Activated CD4-positive, CD25-positive, alpha-beta regulatory T cell treated with anti-CD3 and anti-CD28 coated beads, Interleukin-2, amount 50 U/mL, for 24 hours (primary cell): ENCODE measurements at places on chromosomes 7 and 10.

DNA sequence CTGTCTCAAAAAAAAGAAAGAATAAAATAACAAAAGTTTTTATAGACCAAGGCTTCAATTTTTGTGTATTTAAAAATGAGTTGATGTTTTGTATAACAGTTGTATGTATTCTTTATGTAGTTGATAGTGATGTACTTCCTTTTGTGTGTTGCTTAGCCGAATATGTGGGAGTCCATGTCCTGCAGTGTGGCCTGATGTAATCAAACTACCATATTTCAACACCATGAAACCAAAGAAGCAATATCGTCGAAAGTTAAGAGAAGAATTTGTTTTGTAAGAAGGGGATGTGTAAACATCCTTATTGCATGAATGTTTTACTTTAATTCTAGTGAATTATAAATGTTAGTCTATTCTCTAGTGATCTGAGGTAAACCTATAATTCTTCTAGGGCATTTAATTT, 56.6 kb downstream of the MPLKIP start:
- no peak for ATAC-seq

GRCh38 chr10:106949680-106950478, 214.6 kb downstream of the SORCS1 start:
- ATAC-seq, result no peak

DNA sequence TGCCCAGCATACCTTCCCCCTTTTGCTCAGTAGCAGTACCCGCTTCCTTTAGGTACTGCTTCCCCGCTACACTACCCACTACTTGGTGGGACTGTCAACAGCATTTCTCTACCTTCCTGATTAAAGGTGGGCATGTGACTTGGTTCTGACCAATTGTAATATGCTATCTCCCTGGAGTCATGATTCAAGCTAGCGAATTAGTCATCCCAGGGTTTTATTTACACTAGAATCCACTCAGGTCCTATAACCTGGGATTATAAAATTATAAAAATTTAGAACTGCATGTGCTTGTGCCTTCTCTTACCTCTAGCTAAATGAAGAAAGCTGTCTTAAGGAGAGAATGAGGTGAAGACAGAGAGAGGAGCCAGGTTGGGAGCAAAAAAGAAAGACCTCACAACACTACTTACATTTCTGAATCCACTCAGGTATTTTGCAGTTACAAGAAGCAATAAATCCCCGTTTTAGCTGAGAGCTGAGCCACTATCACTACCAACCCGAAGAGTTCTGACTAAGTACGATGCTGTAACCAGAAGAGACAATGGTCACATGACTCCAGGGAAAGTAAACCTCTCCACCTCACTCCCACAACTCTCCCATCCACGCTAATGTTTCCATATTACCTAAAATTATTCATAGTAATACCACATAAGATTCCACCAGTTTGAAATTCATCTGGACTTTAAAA, 9.7 kb downstream of the GBX1 start:
- no peak for ATAC-seq

- no peak for ATAC-seq
Measured at GRCh38 chr10:34495938-34496337, 319.2 kb downstream of the PARD3 start.

DNA sequence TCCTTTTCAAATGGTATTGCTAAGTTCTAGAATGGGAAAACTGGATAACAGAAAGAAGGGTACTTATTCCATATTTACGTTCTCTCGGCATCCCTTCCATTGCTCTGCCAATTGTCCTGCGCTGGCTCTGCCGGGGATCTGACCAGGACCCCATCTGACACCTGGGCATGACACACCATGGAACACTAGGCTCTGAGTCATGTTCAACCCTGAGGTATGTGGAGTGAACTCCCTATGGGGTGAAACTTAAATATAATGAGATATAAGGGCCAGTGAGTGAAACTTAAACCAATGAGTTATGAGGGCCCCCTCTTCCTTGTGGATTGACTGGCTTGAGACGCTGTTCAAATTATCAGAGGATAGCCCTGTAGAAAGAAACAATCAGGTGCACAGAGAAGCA, 55.1 kb upstream of the ZEB1 start:
- ATAC-seq, result no peak

- ATAC-seq, result no peak
Measured at GRCh38 chr10:4199196-4199595, 414.2 kb upstream of the KLF6 start.

- ATAC-seq, result no peak
Measured at GRCh38 chr7:45573661-45574415, at the start of gene ADCY1. Gene ADCY1 (plus strand): TSS chr7:45574368. CDS start chr7:45574544, 176 bp downstream.

DNA sequence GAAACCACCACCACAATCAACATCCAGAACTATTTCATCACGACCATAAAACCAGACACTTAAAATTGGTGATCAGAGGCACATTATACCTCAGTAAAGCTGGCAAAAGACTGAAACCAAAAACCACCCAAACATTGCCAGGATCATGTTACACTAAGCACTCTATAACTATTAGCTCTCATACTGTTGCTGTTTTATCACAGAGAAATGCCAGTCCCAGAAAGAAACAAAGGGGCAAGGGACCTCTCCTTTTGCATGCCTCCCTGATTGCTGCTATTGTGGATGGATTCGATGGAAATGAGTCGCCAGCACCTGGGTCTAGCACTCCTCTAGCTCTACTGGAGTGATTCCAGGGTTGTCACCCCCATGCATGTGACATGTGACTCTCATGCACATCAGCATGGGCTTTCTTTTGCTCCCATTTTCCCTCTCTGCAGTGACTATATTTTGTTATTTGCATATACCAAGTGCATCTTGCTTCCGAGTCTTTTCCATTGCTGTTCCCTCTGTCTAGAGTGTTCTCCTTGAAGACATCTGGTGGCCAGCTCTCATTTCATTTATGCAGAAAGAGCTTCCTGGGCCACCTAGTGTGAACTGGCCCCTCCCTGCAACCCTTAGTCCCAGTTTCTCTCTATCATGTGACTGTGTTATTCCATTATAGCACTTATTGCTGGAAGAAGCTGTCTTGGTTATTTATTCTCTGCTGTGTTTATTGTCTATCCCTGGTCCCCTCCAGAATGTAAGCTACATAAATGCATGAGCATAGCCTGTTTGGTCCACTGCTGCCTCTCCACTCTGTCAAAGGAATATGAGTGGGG, 300.6 kb downstream of the PLXNA4 start:
- ATAC-seq, result no peak

GRCh38 chr10:84156768-84157167, 16.8 kb upstream of the GPR15LG start:
- peak; percentile 68 for ATAC-seq

- no peak for ATAC-seq
Measured at GRCh38 chr7:23873306-23873705, 163.3 kb downstream of the STK31 start.

DNA sequence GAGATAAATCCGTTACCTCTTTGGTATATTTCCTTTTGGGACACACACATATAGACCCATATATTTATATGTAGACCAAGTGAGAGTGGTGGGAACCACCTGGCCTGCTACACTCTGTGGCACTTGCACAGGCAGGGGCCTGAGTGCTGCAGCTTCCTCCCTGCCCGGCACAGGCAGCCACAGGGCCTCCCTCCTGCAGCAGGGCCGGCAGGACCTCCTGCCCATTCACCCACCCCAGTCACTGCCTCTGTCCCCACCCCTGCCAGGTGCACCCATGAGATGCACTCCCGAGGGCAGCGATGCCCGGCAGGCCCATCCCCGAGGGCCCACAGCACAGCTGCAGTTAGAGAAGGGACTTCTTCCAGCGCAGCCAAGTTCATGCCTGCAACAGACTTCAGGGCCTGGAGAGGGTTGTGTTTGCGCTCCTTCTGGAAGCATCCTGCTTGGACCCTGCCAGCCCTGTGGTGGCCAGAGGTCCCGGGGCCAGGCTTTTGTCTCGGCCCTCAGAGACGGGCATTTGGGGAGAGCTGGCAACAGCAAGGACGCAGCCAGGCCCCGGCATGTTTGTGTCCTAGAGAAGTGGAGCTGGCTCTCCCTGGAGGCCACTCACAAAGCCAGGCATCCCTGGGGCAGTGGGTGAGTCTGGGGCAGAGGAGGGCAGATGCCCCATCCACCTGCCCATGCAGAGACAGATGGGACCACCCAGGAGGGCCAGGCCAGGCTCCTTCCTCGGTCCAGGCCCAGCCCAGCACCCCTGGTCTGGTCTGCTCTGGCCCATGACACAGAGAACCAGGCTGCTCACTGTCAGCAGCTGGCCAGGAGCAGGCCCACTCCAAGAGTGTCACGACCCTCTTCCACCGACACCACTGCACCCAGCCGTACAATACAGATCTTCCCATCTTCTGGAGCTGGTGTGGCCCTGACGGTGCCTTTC, 41.4 kb downstream of the PWWP2B start:
- ATAC-seq, result no peak

DNA sequence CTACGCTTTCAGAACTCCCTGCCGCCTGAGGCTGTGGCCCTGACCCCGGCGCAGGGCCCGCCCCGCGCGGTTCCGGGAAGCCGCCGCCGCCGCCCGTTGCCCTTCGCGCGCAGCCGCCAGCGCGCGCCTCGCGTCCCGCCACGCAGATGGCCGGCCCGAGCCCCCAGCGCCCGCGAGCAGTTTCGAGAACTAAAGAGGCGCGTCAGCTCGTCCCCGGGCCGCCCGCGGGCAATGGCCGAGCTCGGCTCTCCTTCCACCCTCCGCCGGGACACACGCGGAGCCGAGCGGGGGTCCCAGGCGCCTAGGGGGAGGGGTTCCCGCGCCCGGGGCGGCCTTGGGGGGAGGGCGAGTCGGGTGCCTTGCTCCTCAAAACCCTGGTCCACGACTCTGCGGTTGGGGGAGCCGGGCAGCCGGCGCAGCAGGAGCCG, 1.8 kb downstream of the HNRNPF start:
- ATAC-seq, result peak; percentile 8

GRCh38 chr7:111982133-111982532, 224.1 kb downstream of the DOCK4 start:
- ATAC-seq, result no peak

DNA sequence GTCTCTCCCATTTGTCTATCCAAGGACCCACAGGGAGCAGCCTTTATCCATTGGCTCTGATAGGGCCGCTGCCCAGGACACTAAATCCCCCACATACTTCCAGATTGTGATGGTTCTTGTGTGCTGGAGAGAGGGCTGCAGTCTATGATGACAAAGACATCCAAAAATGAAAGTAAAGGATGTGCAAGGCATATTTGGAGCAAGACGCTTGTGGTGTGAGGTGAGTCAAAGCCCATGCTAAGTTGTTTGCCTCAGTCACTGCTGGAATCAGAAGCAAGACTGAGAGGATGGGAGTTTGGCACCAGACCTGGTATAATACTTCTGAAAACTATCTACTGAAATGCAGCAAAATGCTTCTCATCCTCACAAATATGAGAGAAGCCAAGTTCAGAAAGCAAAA, 22.7 kb downstream of the ZNF22 start:
- no peak for ATAC-seq

DNA sequence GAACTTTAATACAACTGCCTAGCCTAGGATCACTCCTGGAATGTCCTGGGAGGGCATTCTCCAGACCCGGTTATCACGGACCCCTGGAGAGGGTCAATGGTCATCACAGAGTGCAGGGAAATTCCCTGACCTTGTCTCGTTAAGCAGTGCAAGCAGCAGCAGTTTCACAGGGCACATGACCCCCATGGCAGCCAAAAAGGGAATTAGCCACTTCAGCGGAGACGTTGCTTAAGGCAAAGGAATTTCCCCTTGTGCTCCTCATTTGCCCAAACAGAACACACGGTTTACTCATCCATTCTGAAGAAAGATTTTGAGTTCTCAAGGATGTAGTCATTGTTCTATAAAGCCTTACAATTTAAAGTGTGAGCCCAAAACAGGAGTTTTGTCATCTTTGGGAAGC, 260.3 kb downstream of the SNX13 start:
- no peak for ATAC-seq

GRCh38 chr10:80542053-80542452, 4.4 kb downstream of the SH2D4B start:
- ATAC-seq, result no peak

DNA sequence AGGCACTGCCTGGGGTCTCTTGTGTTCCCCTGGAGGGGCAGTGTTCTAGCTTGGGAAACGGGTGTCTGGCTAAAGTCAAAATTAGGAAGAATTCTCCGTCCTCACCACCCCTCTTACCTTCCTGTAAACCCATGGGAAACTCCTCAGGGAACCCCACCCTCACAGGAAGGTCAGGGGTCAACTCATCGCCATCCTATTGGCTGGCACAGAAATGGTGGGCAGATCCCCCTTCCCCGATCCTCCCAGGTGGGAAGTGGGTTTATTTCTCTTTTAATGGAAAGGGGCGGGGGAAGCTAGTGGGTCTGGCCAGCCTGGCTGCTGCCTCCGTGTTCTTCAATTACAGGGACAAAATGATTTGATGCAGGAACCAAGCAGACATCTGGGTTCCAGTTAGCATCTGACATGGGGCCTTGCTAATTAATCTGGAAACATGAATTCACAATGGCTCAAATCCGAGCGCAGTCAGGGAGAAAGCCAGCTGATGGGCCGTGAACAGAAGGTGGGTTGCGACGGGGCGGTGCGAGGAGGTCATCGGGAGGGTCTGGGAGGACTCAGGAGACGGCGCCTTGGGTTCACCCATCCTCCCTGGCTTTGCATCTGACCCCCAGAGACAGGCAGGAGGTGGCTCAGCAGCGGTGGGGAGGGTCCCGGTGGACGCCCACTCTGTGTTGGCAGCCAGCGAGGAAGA, 66.6 kb downstream of the SLIT1 start:
- no peak for ATAC-seq

- no peak for ATAC-seq
Measured at GRCh38 chr7:29277436-29278215, 83.1 kb downstream of the CHN2 start.

GRCh38 chr10:69885379-69886013, 83.8 kb downstream of the COL13A1 start:
- no peak for ATAC-seq

GRCh38 chr7:69947998-69948397, 349.7 kb downstream of the AUTS2 start:
- no peak for ATAC-seq

GRCh38 chr7:73433924-73434700, 534 bp downstream of the FZD9 start:
- ATAC-seq, result peak; percentile 19

DNA sequence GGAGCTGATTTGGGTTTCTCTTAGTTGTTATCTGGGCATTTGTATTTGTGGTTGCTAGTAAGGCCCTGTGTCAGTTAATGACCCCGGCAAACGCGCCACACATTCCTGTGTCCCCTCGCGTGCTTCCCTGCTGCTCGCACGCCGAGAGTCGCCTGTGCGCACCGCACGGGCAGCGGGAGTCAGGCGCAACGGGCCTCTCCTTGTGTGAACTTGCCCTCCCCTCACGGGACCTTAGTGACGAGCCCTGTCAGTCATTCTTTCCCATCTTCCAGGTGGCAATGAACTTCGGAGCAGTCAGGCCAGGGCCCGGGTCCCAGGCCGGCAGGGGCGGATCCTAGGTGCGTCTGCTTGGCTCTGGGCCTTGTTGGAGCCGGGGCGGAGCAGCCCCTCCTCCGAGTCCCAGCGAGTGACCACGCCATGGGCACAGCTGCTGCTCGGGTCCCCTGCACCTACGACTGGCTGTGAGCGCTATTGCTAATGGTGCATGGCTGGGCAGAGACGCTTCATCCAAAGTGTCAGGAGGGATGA, 12.4 kb upstream of the PRKAR1B start:
- ATAC-seq, result no peak

- no peak for ATAC-seq
Measured at GRCh38 chr10:43960135-43960415, 311.4 kb upstream of the ZNF32 start.
